MG63 (cell line): ENCODE measurements at places on chromosomes 5 and 9. TPM values are rescaled to one million over a fixed set of nuclear protein-coding genes. Genes with fewer than 3 reads are reported as not detected.

The ABCA2 gene
- 10.9 and 11.7 TPM in 2 replicates for total RNA-seq

The HSPB3 gene
- 2.3 and 6.5 TPM in 2 replicates for total RNA-seq

The DBH gene
- not detected in 2 replicates for total RNA-seq

The SNCAIP gene
- total RNA-seq: not detected in 2 replicates

The QRFP gene
- not detected in 2 replicates for total RNA-seq

The ACTBL2 gene
- total RNA-seq: 0.30 and 1.8 TPM in 2 replicates

The CTSV gene
- total RNA-seq: 1.9 and 4.0 TPM in 2 replicates

The FAM170A gene
- total RNA-seq: not detected in 2 replicates

The MARVELD2 gene
- not detected in 2 replicates for total RNA-seq

The FER gene
- 5.9 and 9.9 TPM in 2 replicates for total RNA-seq

The PCDH12 gene
- total RNA-seq: 8.4 TPM in 1 of 2 replicates, not detected in the other

The PCDHA1 gene
- total RNA-seq: 0.10 TPM in 1 of 2 replicates, not detected in the other

The DMRT3 gene
- total RNA-seq: not detected in 2 replicates

The CCDC183 gene
- not detected in 2 replicates for total RNA-seq

The FBP2 gene
- total RNA-seq: not detected in 2 replicates

The DPYSL3 gene
- 84.1 and 90.7 TPM in 2 replicates for total RNA-seq

The EIF4E1B gene
- total RNA-seq: not detected in 2 replicates

The KIAA1958 gene
- 0.07 and 1.1 TPM in 2 replicates for total RNA-seq

The FCN2 gene
- not detected in 2 replicates for total RNA-seq

The HDHD3 gene
- total RNA-seq: 7.6 and 11.5 TPM in 2 replicates

The ANKRD34B gene
- not detected in 2 replicates for total RNA-seq

The CXCL14 gene
- 0.76 TPM in 1 of 2 replicates, not detected in the other for total RNA-seq

The AQP7 gene
- total RNA-seq: not detected in 2 replicates

The LAMC3 gene
- total RNA-seq: 0.66 and 2.4 TPM in 2 replicates

The SLC27A6 gene
- 0.10 TPM in 1 of 2 replicates, not detected in the other for total RNA-seq

The MARCOL gene
- total RNA-seq: not detected in 2 replicates
